ENCODE measurements at places on chromosomes 6 and 20. TPM values are rescaled to one million over a fixed set of nuclear protein-coding genes. Genes with fewer than 3 reads are reported as not detected.

Gene GSTA3
- total RNA-seq = not detected

Gene RSPH4A
- total RNA-seq = 0.42 TPM

Gene SYNCRIP
- 88.8 TPM for total RNA-seq

Gene TINAG
- total RNA-seq = 0.75 TPM

Gene NTSR1
- total RNA-seq = 0.14 TPM

Gene SSTR4
- not detected for total RNA-seq

Gene BANF2
- total RNA-seq = not detected

Gene SUMO4
- not detected for total RNA-seq

Gene SAMD5
- total RNA-seq = 6.1 TPM

Gene LIN28B
- 0.07 TPM for total RNA-seq

Gene HS3ST5
- total RNA-seq = 0.25 TPM

Gene SLC25A27
- 0.68 TPM for total RNA-seq

Gene IL20RA
- 0.46 TPM for total RNA-seq

Gene MLIP
- not detected for total RNA-seq

Gene SIRPA
- 50.2 TPM for total RNA-seq

Gene NKX2-4
- not detected for total RNA-seq

Gene AHCY
- 212 TPM for total RNA-seq

Gene ZSCAN12
- total RNA-seq = 6.5 TPM

Gene FABP7
- total RNA-seq = not detected

Gene PRICKLE4
- total RNA-seq = not detected

Gene XKR7
- total RNA-seq = 0.34 TPM

Gene PTCHD4
- total RNA-seq = 3.4 TPM

Gene CAGE1
- not detected for total RNA-seq

Gene NHLRC1
- total RNA-seq = 4.5 TPM

Gene CD109
- total RNA-seq = 10.4 TPM

Gene ADGB
- not detected for total RNA-seq

Gene ZNF343
- 6.2 TPM for total RNA-seq

Gene GHRH
- total RNA-seq = not detected

Gene RFX6
- total RNA-seq = not detected

Gene HLA-DOB
- not detected for total RNA-seq

Gene SLC17A1
- total RNA-seq = not detected

Gene HLA-DMA
- 4.7 TPM for total RNA-seq

Gene NR2E1
- not detected for total RNA-seq

Gene MICA
- total RNA-seq = 48.8 TPM

Data from kidney epithelial cell (primary cell).